Activated naive CD4-positive, alpha-beta T cell treated with anti-CD3 and anti-CD28 coated beads, Interleukin-2, amount 50 U/mL, for 72 hours (primary cell): ENCODE measurements at places on chromosomes 4 and X. TPM values are rescaled to one million over a fixed set of nuclear protein-coding genes. Genes with fewer than 3 reads are reported as not detected.

DNA sequence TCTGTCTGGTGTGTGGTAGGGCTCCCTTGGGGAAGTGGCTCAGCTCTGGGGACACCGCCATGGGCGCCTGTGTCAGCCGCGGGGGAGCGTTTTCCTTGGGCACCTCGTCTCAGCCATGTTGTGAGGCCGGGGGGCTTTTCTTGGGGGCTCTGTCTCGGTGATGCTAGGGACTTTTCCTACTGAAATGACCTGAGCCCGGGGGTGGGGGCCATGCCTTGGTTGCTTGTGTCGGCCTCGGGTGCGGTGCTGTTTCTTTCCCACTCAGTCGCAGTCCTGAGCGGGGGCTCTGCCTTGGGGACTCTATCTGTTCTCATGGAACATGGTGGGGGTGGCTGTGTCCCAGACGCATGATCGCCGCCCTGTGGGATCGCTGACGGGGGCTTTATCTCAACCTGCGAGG lies 356 bp downstream of the CT45A1 start:
- DNase-seq, result no peak

DNA sequence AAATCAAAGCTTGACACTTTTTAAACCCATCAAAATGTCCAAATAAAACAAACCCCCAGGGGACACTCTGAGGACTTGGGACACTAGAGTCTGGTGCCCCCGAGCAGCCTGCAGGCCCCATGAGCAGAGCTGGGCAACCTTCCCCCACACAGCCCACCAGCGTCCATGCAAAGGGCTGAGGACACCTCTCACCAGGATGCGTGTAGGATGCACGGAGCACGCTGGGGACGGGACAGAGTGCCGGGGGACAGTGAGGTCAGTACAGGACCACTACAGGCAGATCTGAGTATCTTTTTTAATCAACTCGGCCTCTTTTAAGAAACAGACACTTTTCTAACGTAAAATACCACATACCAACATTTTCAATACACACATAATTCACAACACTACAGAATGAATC lies 6.9 kb downstream of the GAK start:
- no peak for DNase-seq

- no peak for DNase-seq
Measured at GRCh38 chrX:131633285-131633917, 89.5 kb downstream of the OR13H1 start.

USP11 gene
- total RNA-seq, result 14.5 TPM

REPS2 gene
- 0.02 TPM for total RNA-seq

- DNase-seq, result no peak
Measured at GRCh38 chr4:143089291-143089690, 95.4 kb upstream of the USP38 start.
